H7 (cell line): ENCODE measurements at places on chromosomes 13 and 19. TPM values are rescaled to one million over a fixed set of nuclear protein-coding genes. Genes with fewer than 3 reads are reported as not detected.

GRCh38 chr13:111328574-111329410 lies 8.3 kb downstream of the TEX29 start:
- peak; percentile 60 for DNase-seq

GRCh38 chr13:97241761-97242160 lies 19.6 kb downstream of the MBNL2 start:
- DNase-seq, result no peak

DNA sequence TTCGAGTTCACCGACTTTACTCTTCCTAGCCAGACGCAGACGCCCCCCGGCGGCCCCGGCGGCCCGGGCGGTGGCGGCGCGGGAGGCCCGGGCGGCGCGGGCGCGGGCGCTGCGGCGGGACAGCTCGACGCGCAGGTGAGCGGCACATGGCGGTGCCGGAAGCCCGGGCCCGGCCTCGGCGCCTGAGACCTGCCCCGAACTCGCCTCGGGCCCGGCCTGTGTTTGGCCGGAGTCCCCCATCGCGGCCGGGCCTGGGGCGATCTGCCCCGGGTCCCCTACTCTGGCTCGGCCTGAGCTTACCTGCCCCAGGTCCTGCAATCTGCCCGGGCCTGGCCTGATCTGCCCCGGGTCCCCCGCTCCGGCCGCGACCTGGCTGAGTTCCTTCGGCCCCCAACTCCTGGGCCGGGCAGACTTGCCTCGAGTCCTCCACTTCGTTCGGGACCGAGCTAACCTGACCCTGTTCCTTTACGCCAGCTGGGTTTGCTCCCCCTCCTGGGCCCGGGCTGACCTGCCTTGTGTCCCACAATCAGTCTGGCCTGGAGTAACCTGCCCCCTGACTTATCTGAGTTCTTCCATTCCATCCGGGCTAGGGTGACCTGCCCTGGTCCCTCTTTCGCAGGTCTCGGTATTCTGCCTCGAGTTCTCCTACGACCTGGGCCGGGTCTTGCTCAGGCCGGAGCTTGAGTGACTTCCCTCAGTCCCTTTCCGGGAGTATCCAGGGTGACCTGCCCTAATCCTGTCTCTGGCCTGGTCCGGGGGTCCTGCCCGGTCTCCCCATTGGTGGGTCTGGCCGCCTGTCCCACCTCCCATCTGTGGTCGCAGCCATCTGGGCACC lies 764 bp downstream of the UPF1 start:
- peak; percentile 85 for DNase-seq

DNA sequence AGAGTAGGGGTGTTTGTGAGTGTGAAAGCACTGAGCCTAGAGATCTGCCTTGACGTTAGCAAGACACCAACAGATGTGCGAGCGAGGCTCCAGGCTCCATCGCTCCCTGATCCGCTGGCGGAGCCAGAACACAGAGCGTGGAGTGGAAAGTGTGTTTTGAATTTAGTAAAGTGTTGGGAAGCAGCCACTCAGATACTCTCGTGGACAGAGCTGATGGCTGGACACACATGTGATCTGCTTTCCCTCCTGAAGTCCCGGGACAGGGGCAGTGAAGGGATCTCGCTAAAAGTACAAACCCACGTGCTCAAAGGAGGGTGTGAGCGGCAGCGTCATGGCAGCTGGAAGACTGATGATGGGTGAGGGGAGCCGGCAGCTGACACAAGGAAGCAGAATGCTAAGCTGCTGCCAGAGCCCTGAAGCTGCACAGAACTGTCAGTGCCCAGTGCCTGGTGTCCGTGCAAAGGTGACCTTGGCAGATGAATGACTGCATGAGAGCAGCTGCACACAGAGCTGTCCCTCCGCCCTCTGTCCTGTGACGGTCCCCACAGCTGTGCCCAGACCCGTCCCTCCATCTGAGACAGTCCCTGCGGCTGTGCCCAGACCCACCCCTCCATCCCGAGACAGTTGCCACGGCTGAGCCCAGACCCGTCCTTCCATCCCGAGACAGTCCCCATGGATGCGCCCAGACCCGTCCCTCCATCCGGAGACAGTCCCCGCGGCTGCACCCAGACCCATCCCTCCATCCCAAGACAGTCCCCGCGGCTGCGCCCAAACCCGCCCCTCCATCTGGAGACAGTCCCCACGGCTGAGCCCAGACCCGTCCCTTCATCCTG lies 29.6 kb upstream of the TMEM255B start:
- DNase-seq, result no peak

DNA sequence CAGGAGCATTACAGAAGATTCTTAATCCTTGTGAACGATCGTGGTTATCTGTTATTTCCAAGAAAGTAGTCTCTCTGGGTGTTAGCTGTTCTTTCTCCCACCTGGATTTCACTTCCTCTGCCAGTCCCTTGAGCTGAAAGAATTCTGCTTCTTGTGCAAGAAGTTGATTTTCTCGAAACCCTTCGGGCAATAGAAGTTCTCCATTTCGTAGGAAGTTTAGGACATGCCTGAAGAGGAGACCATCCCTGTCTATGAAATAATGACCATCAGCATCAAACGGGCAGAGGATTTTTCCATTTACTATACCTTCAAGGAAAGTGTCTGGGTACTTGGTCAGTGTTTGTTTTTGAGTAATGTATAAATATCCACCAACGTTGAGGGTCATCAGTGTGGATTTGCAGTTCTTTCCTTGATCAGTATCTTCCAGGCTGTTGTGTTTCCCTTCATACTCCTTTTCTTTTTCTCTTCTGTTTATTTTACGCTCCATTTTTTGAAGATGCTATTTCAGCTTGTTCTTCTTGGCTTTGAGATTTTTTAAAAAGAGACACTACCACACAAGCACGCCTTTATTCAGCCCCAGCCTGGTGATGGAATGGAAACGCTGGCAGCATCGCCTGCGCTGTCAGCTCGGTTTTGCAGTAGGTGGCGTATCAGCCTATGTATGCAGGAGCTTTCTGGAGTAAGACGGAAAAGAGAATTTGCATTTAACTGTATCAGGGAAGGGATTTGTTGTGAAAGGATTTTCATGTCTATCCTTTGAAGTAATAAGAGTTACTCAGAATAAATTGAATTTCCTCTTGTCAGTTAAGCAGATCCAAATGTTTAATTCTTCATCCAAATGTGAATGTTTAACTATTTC lies 6.5 kb downstream of the KCTD4 start:
- peak; percentile 20 for DNase-seq

GRCh38 chr13:78603240-78603957 lies at the start of gene POU4F1:
Gene POU4F1 (minus strand): TSS chr13:78603552. CDS start chr13:78603326, 226 bp downstream.
- DNase-seq, result peak; percentile 94

GRCh38 chr19:47002853-47003610 lies 16.6 kb upstream of the NPAS1 start:
- DNase-seq, result peak; percentile 60

GRCh38 chr19:35142606-35143230 lies 337 bp upstream of the FXYD7 start:
- peak; percentile 94 for DNase-seq

DNA sequence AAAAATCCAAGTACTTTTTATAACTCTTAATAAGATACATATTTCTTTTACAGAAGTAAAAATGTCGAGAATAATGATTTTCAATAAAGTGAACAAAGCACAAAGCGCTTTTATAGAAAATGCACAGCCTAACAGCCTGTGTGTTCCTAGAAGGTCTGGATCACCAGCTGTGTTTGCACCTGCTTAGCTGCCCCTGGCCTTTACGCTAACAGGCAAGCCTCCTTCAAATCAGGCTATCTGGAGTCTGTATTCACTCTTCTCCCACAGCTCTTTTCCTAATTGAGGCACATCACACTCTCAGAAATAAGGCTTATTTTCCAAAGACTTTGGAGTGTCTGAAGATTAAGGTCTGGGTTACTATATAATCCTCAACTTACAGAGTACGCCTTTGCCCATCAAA lies 183.1 kb downstream of the LHFPL6 start:
- DNase-seq, result no peak

DNA sequence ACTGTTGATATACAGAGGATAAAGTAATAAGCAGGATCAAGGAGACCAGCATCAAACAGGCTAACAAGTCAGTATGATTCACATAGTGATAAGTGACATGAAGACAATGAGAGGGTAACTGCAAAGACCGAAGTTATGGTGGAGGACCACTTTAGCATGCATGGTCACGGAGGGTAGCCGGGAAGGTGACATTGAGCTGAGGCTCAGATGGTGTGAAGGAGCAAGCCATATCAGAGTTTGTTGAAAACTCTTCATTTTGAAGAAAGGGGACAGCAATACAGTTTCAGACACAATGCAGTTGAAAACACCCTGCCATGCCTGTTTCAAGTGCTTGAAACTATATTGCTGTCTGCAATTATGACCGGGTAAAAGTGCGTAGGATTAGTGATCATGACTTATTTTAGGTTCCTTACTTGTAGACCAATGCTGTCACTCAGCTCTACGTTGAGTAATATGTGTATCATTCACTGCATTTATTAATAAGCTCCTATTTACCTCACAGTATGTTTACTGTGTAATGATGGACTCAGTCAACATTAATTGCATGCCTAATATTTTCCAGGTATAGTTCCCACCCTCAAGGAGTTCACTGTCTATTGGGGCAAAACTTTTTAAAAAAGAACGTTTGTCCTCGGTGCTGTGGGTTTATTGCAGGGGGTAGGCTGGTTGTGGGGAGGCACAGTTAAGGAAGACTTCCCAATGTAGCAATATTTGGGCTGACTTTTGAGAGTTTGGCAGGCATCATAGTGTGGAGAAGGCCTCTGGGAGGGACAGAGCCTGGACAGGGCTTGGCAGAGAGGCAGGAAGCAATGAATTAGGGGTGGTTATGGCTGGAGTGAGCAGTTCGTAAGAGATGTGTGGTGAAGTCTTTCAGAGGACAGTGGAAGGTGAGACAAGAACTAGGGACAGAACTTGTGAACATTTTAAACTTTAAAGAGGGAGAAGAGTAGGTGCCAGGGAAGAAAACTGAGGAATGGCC lies 3.2 kb downstream of the UBAC2 start:
- no peak for DNase-seq

- DNase-seq, result no peak
Observed at GRCh38 chr13:40181203-40181845, 485.1 kb downstream of the FOXO1 start.

DNA sequence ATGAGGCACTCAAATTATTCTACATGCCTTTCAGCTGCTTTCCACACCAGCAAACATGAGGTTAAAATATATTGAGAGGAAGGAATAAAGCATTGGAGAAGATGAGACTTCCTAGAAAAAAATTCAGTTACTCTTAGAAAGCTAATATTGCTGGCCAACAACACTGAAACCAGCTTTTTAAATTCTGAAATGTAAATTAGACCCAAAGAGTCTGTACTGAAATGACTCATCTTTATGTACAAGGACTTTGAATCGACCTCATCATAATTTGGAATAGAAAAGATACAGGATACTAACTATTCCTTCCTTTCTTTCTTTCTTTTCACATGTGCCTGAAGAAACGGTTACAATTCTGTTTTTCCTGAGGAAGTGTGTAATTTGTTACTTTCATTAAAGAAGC lies 6.5 kb upstream of the HSPH1 start:
- DNase-seq, result no peak

GRCh38 chr13:34847766-34848165 lies 94.3 kb upstream of the NBEA start:
- no peak for DNase-seq

DNA sequence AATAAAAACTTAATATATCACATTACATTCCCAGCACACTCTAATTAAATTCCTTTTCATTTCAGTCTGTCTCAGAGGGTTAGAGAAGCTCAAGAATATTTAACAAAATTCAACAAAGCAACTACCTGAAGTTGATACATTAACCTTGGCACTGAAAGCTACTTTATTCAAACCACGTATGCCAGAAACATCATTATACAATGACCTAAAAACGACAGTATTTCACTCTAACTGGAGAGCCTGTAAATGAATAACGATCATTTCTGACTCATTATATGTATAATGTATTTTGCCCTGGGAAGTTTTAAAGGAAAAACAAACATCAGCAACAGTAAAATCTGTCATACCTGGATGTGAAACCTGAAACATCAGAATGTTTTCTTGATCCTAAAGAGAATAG lies 270.1 kb downstream of the SLITRK5 start:
- no peak for DNase-seq

DNA sequence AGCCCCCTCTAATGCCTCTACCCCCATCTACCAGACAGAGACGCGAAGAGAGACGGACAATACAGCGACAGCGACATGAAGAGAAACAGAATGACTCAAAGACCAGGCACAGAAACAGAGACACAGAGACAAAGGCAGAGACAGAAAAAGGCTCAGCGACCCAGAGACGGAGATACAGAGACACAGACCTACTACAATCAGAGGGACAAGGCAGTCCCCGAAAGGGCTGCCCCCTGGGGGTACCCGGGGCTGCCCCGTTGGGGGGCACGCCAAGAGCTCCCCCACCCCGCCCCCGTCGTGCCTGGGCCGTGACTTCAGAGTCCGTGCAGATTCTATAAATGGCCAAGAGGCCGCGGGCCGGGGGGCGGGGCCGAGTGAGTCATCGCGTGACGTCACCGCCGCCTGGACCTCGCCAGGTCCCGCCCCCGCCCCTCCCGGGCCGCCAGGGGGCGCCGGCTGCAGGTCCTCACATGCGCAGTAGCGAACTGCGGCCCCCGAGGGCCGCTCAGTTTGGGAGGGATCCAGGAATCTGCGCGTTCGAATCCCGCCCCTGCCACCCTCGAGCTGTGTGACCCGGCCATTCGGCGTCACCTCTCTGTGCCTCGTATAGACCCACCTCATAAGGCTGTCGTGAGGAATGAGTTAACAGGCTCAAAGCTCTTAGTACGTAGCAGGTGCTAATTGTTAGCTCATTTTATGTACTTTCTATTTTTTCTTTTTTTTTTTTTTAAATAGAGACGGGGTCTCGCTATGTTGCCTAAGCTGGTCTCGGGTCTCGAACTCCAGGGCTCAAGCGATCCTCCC lies 2.7 kb upstream of the CNN1 start:
- peak; percentile 99 for DNase-seq

GRCh38 chr13:36884235-36884634 lies 35.8 kb downstream of the SMAD9 start:
- DNase-seq, result no peak

DNA sequence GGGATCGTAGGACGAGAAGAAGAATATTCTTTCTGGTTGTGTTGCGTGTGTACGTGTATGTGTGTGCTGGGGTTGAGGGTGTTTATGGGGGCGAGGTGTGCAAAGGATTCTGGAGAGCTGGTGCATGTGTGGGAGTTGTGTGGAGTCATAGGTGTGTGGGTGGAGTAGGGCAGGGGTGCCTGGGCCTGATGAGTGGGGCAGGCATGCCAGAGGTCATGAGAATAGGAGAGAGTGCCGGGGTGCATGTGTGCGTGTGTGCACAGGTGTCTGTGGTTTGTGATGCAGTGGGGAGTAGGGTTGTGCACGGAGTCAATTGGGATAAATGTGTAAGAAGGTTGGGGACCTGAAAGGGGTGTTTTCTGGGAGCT lies 649 bp downstream of the TMEM91 start:
- DNase-seq, result no peak

GRCh38 chr13:81487151-81487550 lies 1146.2 kb upstream of the SPRY2 start:
- peak; percentile 18 for DNase-seq

GRCh38 chr19:2054763-2055162 lies 3.7 kb upstream of the MKNK2 start:
- DNase-seq, result no peak

Gene CEACAM1
- 0.30 and 0.42 TPM in 2 replicates for total RNA-seq

Gene STOML3
- not detected in 2 replicates for total RNA-seq

Gene FXYD5
- total RNA-seq, result 101 and 115 TPM in 2 replicates

Gene C19orf38
- total RNA-seq, result 0.59 and 5.0 TPM in 2 replicates

Gene DIRAS1
- total RNA-seq, result 8.2 and 12.2 TPM in 2 replicates

Gene ENOX1
- total RNA-seq, result 0.04 and 0.07 TPM in 2 replicates

Gene SYNGR4
- total RNA-seq, result not detected in 2 replicates
